ENCODE measurements at places on chromosomes 3 and 15.

DNA sequence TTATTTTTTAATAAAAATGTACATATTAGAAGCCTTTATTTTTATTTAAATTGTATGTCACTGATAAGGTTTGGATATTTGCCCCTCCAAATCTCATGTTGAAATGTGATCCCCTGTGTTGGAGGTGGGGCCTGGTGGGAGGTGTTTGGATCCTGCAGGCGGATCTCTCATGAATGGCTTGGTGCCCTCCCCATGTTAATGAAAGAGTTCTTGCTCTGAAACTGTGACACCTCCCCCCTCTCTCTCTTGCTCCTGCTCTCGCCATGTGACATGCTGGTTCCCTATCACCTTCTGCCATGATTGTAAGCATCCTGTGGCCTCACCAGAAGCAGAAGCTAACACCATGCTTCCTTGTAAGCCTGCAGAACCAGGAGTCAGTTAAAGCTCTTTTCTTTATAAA, 13.0 kb downstream of the AGTR1 start:
- DNase-seq: no peak

- no peak for DNase-seq
These were observed 16.4 kb downstream of the CHST13 start for GRCh38 chr3:126540342-126540849.

DNA sequence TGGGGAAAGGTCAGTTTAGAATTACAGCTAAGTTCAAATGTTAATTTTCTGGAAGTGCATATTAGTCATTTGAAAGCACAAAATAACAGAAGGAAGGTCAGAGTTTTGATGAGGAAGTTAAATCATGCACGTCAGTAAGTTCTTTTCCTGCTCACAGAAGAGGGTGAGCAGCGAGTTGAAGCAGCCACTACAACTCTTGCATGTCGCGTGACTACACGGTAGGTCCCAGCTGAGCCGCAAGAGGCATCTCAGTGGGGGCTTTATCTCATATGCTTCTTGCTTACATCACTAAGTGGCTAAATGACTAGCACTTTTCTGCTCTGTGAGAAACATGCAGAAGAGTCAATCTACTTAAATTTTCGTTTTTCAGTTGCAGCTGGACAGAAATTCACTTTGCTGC, 21.3 kb upstream of the SEC62 start:
- DNase-seq: no peak

DNA sequence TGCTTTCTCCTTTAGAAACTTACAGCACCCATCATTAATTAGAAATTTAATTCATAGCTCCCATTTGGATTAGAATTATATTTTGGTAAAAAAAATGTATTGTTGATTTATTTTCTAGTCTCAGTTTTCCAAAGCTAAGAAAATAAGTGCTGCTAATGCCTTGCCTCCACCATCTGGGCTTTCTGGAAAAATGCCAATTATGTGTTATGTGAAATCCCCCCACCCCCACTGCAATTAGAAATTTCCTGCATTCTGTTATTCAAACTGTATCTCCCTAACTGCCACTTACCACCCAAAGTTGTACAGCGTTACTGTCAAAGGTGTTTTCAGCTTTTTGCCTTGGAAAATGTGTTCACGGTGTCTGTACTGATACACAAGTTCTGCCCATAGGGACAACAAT, 617.2 kb upstream of the UBE2E2 start:
- DNase-seq: no peak

GRCh38 chr3:69058180-69058946, 6.2 kb upstream of the TMF1 start:
- no peak for DNase-seq

DNA sequence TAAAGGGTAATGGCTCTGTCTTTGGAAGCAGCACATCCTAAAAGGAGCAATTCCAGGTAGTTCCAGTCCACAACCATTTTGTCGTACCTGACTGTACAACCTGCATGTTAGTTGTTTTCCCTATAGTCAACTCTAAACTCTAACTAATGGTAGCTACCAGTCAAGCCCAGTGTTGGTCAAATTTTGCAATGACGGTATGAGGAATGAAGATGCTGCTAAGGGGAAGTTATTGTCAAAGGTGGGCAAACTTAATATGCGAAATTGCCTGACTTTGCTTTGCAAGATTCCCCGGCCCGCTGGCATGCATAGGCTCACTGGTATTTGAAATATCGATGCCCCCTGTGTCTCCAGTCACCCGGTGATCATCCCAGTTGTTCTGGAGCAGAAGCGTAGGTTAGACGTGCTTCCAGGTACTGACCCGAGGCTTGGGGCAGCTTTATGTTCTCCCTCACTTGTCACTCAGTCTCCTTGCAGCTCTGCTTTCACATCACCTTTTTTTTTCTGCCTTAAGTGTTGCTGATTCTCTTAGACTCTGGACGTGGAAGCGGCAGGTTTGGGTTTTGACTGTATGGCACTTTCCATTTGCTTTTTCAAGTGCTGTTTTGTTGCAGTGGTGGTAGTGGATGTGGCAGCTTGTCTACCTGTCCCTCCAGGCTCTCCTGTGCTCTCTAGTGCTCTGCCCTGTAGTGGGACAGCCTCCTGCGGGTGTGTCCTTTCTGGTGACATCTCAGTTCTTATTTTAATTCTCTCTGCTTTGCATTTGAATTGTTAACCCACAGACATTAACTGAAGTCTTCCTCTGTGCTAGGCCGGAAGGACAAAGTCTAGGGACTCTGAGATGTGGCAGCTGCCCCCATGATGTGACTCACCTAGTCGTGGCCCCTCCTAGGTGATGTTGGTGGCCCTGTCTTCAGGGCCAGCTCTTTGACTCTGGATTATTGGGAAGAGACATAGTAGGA, 95.8 kb upstream of the UMPS start:
- DNase-seq: no peak

GRCh38 chr15:59689626-59690236, 611 bp upstream of the BNIP2 start:
- peak; percentile 51 for DNase-seq

DNA sequence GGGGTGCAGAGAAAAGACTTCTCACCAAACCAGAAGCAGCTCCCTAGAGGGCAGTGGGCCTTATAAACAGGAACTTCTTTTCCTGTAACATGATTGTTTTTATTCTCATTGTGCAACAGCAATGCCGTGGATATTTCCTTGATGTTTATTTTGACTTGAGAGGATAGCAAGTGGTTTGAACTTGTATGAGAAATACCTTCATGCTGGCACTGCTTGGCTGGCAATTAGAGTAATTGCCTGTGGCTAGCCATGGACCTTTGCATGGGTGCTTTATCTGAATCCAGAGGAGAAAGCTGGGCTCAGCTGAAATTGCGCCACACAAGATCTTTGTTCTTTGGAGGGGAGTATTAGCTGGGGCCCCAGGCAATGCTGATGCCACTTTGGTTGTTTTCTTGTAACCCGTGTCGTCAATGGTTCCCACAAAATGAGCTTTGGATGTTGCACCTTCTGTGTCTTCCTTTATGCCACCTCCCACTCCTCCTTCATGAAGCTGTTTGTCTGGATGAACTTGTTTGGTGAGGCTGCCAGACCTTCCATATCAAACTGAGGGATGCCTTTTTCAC, 37.9 kb downstream of the CMTM8 start:
- DNase-seq: no peak

- no peak for DNase-seq
These were observed 450.6 kb upstream of the TBL1XR1 start for GRCh38 chr3:177647876-177648275.

- no peak for DNase-seq
These were observed 94.7 kb upstream of the RNF7 start for GRCh38 chr3:141643391-141643790.

DNA sequence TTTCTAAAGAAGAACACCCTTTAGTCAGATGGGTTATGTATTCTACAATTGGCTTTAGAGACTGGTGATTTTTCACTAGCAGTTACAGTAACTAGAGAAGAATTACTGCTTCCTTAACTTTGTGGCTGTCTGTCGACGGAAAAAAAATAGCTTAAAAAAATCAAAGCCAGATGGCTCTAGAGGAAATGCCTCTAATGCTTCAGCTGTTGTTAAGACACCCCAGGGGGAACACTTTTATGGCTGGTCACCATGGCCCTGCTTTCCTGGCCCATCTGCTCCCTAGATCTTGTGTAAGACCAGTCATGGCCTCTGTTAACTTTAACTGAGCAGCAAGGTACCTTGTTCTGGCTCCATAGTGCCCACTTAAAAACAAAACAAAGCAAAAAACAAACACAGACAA, 198.6 kb upstream of the PLSCR5 start:
- DNase-seq: no peak

All from NCI-H2081 (cell line).